ENCODE measurements at places on chromosomes 1 and 21.

DNA sequence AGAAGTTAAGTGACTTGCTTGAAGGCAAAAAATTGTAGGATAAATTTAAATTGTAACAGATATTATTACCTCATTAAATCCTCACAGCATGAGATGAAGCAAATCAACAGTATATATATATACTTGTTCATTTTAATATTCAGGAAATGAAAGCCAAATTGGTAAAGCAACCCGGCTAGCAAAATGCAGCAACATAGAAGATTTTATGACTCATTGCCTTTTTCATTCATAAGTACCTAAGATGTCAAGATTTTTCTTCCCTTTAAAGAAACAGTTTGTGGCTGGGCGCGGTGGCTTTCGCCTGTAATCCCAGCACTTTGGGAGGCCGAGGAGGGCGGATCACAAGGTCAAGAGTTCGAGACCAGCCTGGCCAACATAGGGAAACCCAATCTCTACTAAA lies 190.5 kb upstream of the NRIP1 start:
- DNase-seq = no peak

- DNase-seq = no peak
Observed at GRCh38 chr1:223323491-223324484, 40.2 kb downstream of the SUSD4 start.

- DNase-seq = no peak
Observed at GRCh38 chr1:224616756-224617409, 766 bp downstream of the CNIH3 start.

DNA sequence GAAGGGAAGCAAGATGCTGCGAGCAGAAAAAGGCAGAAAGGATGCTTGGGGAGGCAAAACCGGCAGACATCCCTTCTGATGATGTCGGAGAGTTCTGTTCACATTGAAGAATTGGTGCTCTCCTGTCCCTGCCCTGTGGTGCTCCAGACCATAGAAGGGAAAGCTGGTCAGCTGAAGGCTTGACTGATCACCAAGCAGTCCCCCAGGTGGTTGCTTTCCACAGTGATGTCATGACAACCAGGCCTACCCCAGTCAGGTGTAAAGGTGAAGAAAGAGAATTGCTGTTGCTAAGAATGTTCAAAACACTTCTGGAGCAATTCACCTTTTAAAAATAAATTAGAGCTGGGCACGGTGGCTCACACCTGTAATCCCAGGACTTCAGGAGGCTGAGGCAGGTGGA lies 59.5 kb downstream of the OPTC start:
- DNase-seq = no peak

DNA sequence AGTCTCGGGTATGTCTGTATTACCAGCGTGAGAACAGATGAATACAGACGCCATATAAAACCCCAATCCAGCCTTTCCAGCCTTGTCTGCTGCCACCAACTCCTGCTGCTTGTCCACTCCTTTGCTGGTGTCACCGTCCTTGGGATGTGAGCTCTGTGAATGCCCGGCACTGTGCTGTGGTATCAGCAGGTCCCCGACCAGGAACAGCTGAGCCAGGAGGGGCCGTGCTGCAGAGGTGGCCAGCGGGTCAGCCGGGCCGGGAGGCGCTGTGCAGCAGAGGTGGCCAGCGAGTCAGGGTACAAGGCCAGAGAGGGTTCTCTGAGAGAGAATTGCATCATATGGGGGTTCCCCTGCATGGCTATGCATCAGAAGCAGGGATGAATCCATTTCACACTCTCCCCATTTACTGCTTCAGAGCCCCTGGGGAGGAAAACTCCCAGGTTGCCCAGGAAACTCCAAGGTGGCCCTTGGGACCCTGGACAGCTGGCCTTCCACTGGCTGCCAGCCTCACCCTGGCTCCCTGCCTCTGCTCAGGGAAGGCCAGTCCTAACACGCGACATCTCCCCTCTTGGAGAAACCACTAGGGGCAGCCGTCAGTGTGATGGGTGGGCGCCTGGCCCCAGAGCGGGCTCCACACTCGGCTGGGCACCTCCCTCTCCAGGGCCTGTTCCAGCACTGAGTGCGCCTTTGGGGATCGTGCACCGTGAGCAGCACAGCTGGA lies 122.4 kb upstream of the COL6A1 start:
- no peak for DNase-seq

DNA sequence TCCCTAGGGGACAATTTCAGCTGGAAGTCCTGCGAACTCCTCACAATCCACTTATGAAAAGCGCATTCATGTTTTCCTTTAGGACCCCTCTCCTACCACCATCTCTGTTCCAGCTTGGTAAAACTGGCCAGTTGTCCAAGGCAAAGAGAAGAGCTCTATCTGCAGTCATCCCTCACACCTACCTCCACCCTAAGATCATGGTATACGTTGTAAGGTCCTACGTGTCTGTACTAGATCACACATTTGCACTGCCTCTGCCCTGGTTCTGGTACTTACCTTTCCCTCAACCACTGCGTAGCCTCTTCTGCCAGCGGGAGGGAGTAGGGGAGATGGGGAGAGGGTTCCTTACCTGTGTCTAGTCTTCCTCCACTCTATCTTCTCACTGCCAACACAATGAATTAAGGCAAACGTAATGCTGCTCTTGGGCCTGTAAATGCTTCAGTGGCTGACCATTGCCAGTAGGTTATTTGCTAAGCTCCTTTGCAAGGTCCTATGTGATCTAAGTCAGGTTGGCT lies 739 bp upstream of the NUP133 start:
- no peak for DNase-seq

- DNase-seq = no peak
Observed at GRCh38 chr21:44918581-44919033, 2.1 kb downstream of the ITGB2 start.

- DNase-seq = no peak
Observed at GRCh38 chr1:99992760-99993467, 23.1 kb downstream of the SLC35A3 start.

- DNase-seq = no peak
Observed at GRCh38 chr1:5754817-5755551, 237.2 kb downstream of the NPHP4 start.

DNA sequence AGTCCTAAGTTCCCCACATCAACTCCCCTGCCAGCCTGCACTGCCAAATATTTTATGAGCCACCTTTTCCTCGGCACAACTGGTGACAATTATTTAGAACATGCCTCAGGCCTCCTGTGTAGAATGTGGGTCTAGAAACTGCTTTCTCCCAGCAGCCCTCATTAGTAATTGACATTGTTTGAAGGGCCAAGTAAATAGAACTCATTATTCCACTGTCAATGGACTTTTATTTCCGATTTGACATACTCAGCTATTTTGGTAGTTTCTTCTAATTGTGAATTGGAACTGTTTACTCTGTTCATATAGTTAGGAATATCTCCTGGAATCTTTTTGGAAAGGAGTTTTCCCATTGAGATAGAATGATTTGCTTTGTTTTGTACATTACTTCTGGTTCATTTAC lies 168.8 kb upstream of the L1TD1 start:
- DNase-seq = no peak

DNA sequence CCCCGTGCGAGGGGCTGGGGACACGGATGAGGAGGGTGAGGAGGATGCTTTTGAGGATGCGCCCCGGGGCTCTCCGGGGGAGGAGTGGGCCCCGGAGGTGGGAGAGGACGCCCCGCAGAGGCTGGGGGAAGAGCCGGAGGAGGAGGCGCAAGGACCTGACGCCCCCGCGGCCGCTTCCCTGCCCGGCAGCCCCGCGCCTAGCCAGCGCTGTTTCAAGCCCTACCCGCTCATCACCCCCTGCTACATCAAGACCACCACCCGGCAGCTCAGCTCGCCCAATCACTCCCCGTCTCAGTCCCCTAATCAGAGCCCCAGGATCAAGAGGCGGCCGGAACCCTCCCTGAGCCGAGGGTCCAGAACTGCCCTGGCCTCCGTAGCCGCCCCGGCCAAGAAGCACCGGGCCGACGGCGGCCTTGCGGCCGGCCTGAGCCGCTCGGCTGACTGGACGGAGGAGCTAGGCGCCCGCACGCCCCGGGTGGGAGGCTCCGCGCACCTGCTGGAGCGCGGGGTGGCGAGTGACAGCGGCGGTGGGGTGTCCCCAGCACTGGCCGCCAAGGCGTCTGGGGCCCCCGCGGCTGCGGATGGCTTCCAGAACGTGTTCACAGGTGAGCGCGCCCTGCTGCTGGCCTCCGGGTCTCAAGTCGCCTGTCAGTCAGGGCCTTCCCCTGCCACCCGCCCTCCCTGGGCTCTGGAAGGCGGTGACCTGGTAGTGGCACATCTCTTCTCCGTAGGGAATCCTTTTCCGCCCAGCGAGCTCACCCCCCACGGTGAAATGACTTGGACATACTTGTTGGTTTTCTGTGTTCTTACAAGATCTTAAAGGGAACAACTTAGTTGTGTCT lies 1.7 kb downstream of the FMN2 start:
- DNase-seq = no peak

- DNase-seq = no peak
Observed at GRCh38 chr1:5915587-5916571, 76.3 kb downstream of the NPHP4 start.

- no peak for DNase-seq
Observed at GRCh38 chr1:233055879-233056641, 105.6 kb downstream of the NTPCR start.

GRCh38 chr1:115090540-115090939 lies 1.2 kb upstream of the TSPAN2 start:
- DNase-seq = no peak

DNA sequence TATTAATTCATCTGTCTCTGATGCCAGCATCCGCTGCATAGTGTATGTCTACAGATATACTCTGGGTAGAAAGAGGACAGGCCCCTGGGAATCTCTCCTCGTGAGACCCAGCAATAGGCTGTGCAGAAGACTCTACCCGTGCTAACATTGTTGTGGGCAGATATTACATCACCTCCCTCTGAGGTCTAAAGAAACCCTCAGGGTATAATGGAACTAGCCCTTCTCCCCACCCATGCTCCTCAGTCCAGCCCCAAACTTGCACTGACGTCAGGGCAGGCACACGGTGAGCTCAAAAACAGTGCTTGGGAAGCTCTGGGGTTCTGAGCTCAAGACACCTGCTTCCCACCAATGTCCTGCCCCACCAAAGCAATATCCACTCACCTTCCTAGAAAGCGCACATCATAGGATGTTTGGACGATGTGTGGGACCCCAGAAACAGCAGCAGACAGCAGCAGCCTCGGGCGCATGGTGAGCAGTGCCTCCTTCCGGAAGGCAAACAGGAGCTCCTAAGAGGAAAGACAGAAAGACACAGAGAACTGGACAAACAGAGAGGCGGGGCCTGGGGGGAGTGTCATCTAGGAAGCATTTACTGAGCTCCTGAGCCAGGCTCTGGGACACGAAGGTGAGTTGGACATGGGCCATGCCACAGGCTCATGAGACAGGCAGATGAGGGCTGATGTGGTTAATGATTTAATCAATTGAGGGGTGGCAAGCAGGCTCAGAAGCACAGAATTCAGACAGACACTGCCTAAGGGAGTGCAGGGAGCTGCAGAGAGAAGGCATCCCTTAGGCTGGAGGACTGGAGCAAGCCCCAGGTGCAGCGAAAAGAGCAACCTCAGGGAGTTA lies 4.8 kb downstream of the OVGP1 start:
- DNase-seq = no peak

DNA sequence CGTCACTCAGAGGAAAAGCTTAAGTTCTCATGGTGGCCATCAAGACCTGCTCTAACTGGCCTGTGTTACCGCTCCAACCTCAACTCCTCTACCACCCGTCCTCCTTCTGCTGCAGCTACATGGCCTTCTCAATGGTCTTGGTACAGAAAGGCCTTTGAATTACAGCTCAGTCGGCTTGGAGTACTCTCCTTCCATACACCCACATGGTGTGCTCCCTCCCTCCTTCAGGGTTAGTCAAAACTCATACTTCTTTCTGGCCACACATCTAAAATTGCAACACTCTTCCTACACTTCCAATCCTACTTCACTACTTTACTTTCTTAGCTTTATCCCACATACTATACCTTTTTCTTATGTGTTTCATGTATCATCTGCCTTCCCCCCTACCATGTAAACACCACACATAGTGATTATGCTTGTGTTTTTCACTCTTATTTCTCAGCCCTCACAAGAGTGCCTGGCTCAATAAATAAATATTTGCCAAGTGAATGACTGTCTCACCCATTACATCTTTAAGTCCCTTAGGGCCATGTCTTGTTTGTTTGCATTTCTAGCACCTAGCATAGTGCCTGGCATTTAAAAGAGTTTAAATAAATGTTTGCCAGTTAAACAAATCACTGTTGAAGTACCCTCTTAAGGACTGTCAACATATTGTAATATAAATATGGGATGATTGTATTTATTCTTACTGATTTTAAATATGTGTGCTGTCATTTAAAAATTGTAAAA lies 37.6 kb upstream of the HMCN1 start:
- no peak for DNase-seq

DNA sequence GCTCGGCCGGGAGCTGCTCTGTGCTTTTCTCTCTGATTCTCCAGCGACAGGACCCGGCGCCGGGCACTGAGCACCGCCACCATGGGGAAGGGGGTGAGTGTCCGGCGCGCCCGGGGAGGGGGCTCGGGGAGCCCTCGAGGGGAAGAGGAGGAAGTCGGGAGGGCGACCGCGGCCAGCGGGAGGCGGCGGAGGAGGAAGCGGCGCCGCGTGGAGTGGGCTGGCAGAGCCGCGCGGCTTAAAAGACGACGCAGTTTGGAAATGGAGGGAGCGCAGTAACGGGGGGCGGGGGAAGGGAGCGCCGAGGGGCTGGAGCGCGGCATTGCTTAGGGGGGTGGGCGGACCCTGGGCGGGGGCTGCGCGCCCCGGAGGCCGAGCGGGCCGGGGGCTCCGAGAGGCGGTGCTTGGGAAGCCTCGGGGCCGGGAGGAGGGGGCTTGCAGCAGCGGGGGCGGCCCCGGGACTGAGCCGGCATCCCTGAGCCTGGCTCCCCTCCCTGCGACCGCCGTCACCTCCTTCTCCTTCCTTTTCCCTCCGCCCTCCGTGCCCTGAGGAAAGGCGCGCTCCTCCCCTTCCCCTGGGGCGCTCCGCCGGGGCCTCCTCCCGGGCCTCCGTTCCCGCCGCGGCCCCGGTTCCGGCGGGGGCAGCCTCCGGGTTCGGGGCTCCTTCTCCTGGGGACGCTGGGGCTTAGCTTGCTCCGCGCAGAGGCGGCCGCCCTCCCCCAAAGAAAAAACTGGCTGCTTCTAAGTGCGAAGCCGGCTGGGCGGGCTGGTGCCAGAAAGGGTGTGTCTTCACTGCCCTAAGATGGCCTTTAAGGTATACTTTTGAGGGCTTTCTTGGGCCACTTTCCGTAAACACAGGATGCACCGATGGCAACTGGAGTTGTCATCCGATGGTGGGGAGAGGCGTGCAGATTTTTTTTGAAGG lies 648 bp downstream of the ATP1A1 start:
- no peak for DNase-seq

GRCh38 chr1:53462769-53463501 lies 3.7 kb downstream of the DMRTB1 start:
- DNase-seq = no peak

Data from AG04449 (cell line).